ENCODE measurements at places on chromosomes 2 and 18.

- DNase-seq: no peak
Observed at GRCh38 chr2:215567504-215567903, 131.6 kb upstream of the FN1 start.

GRCh38 chr2:171688129-171688465 lies 828 bp downstream of the DYNC1I2 start:
- no peak for DNase-seq

DNA sequence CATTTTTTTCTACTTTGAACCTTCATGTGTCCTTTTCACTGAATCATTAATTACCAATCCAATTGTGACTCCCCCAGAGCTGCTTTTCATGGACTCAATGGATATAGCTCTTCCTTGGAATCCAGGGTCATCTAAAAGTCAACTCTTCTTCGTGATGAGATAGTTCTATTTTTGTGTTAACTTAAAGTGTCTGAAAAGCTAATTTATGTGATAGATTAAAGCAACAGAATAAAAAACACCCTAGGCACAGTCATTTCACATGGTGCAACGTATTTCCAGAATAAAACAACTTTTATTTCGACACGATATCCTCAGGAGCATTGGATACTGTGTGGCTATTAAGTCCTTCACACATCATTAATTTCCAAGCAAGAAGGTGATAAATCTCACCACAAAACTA lies 250.6 kb upstream of the SPHKAP start:
- DNase-seq: no peak

DNA sequence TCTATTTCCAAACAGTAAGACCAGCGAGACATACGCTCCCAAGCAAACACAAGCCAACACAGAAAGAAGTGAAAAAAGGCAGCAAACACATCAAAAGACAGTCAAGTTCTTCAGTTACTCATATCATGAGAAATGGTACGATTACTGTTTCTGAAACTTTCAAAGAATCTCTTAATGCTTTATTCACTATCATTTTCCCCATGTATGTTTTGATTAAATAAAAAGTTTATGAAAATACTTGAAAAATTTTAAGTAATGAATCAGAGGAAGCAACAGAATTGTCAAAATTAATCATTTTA lies 114.9 kb downstream of the HDAC4 start:
- no peak for DNase-seq

DNA sequence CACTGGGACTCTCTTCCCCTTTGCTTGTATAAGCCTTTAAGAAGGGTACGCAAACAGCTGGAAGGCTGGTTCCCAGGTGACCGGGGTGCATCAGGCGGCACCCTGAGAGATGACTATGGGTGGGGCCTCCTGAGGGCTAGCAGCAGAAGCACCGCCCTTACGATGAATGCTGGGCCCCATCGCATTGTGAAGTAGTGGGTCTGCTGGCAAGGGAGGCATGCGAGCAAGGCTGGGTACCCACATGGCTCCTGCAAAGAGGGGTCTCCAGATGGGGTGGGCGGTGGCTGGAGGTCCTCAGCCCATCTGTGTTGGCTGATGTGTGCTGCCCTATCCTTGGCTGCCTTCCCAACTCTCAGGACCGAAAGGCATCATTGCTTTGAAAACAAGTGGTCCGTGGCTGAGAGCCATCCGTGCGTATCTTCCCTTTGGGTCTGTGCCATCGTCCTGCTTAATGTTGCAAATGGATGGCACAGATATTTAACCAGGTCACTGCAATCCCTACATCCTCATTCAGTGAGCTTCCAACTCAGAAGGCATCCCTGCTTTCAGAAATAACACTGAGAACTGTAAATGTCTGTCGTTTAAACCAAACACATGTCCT lies 83.5 kb upstream of the GPC1 start:
- DNase-seq: no peak

- DNase-seq: no peak
Observed at GRCh38 chr18:7567474-7568425, 634 bp downstream of the PTPRM start.

GRCh38 chr2:135904341-135904989 lies 28.2 kb upstream of the MCM6 start:
- no peak for DNase-seq

DNA sequence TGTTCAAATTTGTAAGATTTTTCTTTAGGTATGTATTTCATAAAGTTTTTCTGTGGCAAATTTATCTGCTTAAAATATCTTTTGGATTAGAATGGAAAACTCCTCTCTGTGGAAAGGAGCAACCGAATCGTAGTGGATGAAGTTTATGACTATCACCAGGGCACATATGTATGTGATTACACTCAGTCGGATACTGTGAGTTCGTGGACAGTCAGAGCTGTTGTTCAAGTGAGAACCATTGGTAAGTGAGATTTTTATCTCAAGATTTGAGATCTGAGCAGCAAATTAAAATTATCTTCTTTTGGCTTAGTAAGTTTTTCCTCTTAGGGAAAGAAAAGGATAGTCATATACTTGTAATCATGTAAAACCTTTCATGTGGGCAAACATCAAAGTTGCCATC lies 14.2 kb downstream of the IL18RAP start:
- DNase-seq: no peak

DNA sequence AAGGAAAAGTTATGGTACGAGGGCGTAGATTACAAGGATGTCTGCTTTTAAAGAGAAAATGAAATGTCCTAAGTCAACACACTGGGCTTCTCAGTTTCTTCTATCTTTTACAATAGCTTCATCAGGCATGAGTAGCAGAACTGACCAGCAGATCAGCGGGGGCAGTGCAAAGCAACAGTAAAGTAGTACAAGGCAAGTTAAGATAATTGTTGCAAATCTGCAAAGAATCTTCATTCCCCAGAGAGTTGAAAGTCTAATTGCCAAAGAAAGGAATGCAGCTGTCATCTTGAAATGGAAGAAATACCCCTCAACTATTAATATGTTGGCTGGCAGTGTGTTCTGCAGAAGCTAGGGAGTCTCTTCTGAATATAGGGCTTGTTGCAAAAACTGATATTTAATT lies 60.2 kb upstream of the SLC39A10 start:
- DNase-seq: no peak

DNA sequence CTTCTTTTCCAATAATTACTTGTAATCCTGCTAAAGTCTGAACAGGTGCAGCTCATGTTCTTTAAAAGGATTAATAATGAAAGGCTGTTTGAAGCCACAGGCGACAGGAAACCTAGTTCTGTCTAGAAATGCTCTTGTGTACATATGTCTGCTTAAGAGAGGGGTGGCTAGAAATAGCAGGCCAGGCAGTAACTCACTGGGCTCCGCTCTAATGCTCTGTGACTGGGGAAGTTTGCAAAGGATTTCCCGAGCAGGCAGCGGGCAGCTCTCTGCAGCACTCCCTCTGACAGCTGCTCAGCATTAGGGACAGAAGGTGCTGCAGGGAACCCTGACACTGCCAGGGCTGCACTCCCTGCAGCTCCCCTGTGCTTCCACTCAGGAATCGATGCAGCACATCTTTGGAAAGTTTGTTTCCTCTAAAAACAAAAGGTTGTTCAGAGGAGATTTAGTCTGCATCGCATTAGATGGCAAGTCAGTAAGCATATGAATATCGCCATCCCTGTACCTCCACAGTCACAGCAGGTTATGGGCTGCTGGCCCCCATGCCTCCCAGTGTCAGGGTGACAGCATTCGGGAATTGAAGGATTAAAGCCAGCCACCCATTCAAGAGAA lies 33.1 kb upstream of the TTC39C start:
- no peak for DNase-seq

DNA sequence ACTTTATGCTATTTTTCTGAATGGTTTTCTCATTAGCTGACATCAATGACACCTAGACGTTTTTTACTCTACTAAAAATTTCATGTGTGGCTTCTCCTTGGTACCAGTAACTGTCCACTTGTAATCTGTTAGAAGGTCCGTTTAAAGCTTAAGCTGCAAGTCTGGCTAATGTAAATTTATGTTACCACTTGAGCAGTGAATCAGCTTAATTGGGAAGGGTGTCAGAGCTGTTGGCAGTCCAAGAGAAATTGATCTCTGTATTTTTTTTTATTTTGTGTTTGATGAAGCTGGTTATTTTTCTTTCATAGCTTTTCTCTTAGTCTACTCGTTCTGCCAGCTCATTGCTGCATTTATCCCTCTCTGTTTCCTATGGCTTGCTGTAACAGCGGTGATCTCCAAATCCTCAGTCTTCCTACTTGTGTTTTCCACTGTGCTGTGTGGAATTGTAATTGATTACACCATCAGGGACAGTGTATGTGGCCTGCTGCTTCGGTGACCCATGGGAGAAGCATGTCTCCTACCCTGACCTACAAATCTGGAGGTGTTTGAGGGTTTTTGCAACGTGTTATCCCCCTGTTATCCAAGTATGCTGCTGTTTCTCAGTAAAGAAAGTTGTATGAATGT lies 724.2 kb upstream of the REG3G start:
- DNase-seq: no peak

GRCh38 chr18:404061-404636 lies 96.4 kb downstream of the COLEC12 start:
- no peak for DNase-seq

DNA sequence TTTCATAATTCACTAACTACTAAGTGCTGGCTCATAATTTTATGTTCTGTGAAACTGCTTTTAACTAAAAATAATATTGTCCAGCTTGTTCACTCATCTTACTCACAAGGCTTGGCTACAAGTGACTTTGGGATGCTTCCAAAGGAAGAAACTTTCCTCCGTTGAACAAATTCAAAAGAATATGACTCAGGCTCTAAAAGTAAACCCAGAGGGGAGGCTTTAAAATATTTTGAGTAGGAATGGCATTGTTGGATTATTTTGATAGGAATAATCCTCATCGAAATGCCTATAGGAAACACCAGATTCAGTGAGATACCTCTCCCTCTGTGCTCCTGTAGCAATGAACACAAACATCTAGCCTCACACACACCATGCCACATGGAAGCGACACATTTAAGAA lies 25.2 kb upstream of the TLK1 start:
- no peak for DNase-seq

DNA sequence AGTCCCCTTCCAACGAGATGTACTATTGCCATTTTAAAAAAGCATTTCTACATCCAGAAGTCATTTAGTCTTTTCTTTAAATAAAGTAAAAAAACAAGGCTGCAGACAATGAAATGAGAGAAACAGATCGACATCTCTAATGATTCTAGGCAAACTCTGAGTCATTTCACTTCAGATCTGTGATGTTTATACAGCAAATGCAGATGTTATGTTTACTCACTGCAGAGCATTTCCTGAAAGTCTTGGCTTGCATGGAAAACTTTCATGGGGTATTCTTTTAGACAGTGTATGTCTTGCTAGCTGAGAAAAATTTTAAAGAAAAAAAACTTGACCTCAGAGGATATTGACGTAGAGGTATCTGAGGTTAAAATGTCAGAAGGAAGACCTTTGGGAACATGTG lies 797.4 kb downstream of the CNTNAP5 start:
- no peak for DNase-seq

- no peak for DNase-seq
Observed at GRCh38 chr2:224734949-224735348, 18.8 kb upstream of the CCDC195 start.

DNA sequence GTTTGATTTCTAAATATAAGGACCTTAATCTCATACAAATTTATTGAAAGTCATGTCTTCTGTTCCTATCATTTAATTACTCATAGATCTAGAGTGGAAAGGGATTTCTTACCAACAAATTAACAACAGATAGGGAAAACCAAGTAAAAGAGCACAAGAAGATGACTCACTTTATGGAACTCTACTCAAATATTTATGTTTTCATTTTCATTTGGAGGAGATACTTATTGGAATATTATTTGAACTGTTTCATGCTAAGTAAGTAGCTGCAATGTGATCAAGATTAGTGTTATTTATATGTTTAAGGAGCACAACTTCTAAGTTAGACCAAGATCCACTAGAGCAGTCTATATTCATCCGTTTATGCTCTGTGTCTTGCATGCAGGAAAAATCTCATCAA lies 1.3 kb downstream of the NT5C1B start:
- DNase-seq: no peak
